ENCODE measurements at places on chromosomes 5 and 9.

- no peak for DNase-seq
These were observed 38.8 kb upstream of the GLRX start for GRCh38 chr5:95861221-95861863.

DNA sequence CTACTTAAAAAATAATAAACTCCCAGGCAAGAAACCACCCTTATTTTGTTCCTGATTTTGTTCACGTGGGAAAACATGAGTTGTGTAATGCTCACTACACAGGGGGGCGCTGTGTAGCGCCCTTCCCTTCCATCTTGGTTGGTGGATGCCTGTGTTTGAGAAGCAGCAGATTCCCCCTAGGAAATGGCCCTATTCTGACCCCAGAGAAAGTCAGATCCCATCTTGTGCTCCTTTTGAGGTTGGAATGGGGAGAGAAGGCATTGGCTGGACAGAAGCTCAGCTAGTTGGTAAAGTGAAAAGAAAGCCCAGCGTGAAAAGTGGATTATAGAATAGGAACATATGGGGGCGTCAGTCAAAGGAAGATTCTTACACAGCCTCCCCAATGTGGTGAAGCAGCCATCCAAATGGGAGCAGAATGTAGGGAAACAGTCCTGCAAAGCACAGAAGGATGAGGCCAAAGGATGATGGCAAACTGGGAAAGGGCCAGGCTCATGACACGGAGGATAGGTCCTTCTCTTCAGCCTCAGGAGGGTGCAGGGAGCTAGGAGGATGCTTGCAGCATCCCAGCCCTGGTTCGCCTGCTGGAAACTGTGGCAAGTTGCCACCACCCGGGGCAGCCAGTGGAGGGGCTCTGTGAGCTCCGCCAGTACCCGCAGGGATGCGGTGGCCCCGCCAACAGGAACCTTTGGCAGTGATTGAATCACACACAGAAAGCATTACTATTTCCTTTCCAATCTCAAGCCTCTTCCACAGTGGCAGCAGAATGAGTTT is 314.2 kb upstream of the DAP start:
- no peak for DNase-seq

GRCh38 chr9:114591291-114591787 is 3.8 kb downstream of the ATP6V1G1 start:
- no peak for DNase-seq

GRCh38 chr9:304106-304505 is 89.4 kb downstream of the DOCK8 start:
- DNase-seq: no peak

DNA sequence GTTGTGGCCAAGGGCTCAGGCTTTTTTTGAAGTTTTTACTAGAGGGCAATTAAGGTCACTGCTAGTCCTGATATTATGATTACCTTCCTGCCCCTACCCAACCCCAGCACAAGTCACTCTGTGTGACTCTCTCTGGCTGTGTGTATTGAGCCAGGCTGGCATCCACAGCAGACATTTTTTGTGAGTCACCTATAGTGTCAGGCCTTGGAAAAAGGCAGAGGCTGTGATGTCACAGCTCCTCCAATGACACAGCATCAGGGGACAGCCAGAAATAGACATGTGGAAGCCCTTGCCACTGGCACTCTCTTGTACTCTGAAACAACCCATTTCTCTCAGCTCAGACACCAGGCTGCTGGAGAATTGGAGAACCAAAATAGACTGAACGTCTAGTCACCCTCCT is 145.4 kb downstream of the NMUR2 start:
- no peak for DNase-seq

DNA sequence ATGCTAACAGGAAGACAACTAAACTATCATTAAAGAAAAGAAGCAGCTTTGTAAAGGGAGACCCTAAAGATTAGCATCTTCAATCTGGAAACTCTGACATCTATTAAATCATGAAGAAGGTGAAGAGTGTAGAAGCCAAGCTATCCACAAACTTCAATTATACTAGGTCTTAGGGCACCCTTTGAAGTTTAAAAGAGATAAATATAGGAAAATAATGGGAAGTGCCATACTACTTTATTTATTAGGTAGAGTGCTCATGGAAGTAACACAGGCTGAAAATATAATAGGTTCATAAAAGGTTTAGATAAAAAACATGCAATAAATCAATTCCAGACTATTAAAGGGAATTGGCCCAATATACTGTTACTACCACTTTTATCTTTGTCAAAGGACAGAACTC is 19.9 kb downstream of the CDH10 start:
- peak; percentile 79 for DNase-seq

GRCh38 chr9:6498982-6499381 is 86.0 kb downstream of the UHRF2 start:
- DNase-seq: no peak

DNA sequence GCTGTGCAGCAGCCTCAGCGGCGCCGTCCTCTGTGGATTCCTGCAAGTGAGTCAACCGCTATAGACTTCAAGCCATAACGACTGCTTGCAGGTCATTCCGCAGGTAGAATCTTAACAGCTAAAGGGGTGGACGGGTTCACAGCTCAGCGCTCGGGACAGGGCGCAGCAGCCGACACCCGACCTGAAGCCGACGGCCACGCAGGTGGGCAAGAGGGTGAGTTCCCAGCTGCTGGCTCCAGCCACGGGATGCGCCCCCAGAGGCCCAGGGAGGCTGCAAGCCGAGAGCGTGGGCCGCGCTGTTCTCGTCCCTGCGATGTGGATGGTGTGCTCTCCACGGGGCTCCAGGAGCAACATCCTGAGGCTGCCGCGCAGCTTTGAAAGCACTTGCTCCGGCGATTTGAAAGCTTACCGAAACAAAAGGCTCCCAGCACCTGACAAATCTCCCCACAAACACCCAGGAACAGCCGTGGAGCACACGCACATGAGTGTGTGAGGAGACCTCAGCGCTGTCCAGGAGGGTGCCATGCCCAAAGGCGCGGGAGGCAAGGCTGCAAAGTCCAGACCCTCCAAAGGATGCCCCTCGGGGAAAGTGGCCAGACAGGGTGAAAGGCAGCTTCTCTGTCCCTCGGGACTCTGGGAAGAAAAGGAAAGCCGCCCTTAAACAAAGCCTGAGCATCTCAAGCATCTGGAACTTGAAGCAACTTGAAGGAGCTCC is 48.7 kb downstream of the EXD3 start:
- no peak for DNase-seq

- DNase-seq: no peak
These were observed 9.4 kb downstream of the LCN12 start for GRCh38 chr9:136961279-136962065.

- DNase-seq: no peak
These were observed 69.0 kb downstream of the ADAMTS16 start for GRCh38 chr5:5209089-5209488.
